Stimulated activated CD8-positive, alpha-beta memory T cell treated with anti-CD3 and anti-CD28 coated beads, Interleukin-2, amount 100 ng/mL, for 48 hours (primary cell): ENCODE measurements at places on chromosomes 1 and 21.

GRCh38 chr1:113147073-113147625 lies 74.2 kb downstream of the LRIG2 start:
- no peak for DNase-seq

GRCh38 chr1:218367118-218367517 lies 22.0 kb downstream of the TGFB2 start:
- DNase-seq, result no peak

DNA sequence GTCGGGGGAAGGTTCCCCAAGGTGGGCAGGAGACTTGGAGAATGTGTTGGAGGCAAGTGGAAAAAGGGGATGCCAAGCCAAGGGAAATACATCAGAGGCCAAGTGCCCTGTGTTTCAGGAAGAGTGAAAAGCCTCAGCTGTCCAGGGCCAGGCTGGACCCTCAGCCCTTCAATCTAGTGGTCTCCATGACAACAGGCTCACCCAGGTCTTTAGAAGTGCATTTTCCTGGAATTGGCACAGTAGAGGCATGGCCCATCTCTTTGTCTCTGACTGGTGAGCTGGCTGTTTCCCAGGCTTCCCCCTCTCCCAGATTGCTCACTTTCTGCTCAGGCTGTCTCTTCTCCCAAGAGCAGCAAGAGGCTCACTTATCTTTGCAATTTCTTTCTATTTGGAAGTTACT lies 10.4 kb upstream of the RHBG start:
- DNase-seq, result no peak

GRCh38 chr1:199573047-199573446 lies 454.5 kb upstream of the NR5A2 start:
- no peak for DNase-seq

DNA sequence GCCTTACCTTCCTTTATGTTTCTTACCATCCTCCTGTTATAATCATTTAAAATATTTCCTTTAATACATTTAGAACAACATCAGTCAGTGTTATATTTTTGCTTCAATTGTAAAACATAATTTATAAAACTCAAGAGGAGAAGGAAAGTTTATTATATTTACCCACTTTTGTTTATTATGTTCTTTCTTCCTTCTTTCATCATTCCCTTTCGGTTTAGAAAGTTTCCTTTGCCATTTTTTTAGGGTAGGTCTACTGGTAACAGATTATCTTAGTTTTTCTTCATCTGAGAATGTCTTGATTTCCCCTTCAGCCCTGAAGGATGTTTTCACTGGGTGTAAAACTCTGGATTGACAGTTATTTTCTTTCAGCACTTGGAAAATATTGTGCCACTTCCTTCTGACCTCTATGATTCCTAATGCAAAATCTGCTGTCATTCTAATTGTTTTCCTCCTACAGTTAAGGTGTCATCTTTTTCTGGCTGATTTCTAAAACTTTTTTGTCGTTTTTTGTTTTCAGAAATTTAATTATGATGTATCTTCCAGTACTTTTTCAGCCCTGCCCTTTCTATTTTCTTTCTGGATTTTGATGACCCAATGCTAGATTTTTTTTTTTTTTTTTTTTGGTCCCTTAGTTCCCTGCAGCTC lies 25.0 kb downstream of the PTPN22 start:
- no peak for DNase-seq

DNA sequence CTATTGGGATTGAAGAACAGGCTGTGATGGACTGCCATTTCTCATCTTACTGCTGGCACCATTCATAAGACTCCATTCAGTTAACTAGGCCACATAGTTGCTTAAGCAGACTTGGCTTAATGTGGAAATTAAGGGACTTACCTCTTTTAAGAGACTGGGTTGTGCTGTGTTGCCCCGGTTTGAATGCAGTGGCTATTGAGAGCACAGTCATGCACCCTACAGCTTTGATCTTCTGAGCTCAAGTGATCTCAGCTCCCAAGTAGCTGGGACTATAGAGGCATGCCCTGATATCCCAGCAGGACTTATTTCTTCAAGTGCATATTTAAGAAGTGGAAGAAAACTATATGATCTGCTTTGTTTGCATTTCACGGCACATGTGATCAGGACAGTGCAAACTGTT lies 181.1 kb downstream of the RASAL2 start:
- DNase-seq, result no peak

DNA sequence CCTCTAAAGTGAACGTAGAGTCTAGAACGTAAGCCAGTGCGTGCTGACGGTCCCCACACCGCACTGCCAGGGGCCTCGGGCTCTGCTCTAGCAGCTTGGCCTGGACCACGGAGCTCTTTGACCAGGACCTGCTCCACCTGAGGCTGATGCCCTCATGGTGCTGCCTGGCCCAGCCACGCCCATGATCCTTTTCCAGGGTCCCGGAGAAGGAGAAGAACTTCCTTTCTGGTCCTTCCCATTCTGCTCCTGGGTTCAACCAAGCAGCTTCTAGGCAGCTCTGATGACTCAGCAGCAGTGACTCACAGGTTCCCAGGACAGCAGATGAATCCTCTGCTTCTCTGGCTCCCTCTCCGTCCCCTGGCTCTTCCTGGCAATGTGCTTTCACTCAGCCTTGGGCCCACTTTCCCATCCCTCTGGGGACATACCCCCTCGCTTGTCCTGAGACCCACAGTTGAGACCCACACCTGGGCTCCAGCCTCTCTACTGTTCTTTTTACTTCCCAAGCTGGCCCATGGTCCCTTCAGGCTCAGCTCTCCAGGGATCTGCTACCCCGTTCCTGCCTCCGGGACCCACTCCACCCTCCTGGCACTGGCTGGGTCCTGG lies 246.3 kb upstream of the RAB4A start:
- no peak for DNase-seq
